ENCODE measurements at places on chromosomes 4 and X. TPM values are rescaled to one million over a fixed set of nuclear protein-coding genes. Genes with fewer than 3 reads are reported as not detected.
A peak's percentile ranks its signal among the peaks of the same experiment; 100 is the strongest.

Gene MAGEB10
- not detected for total RNA-seq

DNA sequence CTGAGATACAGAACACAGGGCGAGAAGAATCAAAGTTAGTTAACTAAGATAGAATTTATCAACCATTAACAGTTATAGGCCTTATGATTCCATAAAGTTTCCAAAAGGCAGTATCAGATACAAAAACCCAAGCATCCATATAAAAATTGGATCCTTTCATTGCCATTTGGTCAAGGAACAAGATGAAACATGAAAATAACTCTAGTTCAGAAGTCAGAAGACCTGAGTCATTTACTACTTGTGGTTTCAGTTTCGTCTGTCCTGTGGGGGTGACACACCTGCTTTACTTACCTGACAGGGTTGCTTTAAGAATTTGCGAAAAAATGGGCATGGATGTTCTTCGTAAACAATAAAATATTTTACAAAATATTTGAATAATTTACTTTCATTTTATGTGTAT lies 130.8 kb downstream of the ANAPC10 start:
- H3K4me3 ChIP-seq: no peak overlapping the region
- no peak for DNase-seq
- no peaks in the 10 kb centered on the region for H3K4me1 ChIP-seq
- no peaks in the 10 kb centered on the region for H3K27me3 ChIP-seq
- H3K27ac ChIP-seq: no peak overlapping the region

- peaks cover 12% of the 10 kb centered on the region for H3K36me3 ChIP-seq
- peak overlapping the region; percentile 17 for H3K27ac ChIP-seq
- no peak overlapping the region for H3K4me3 ChIP-seq
- no peaks in the 10 kb centered on the region for H3K27me3 ChIP-seq
- H3K4me1 ChIP-seq: peaks cover 40% of the 10 kb centered on the region
These were observed 572.0 kb downstream of the ADGRL3 start for GRCh38 chr4:61772126-61772525.

GRCh38 chr4:6885953-6886557 lies 23.6 kb upstream of the TBC1D14 start:
- H3K36me3 ChIP-seq: no peaks in the 10 kb centered on the region
- no peak overlapping the region for H3K4me3 ChIP-seq
- peak; percentile 34 for DNase-seq
- H3K27me3 ChIP-seq: no peaks in the 10 kb centered on the region
- H3K27ac ChIP-seq: 0 out of 2 replicates have a peak overlapping the region, but pooled peaks have one; percentile 26

GRCh38 chr4:185363251-185363650 lies 32.5 kb downstream of the LRP2BP start:
- no peak overlapping the region for H3K27ac ChIP-seq
- H3K4me1 ChIP-seq: peaks cover 6% of the 10 kb centered on the region
- DNase-seq: no peak
- no peaks in the 10 kb centered on the region for H3K27me3 ChIP-seq
- no peaks in the 10 kb centered on the region for H3K36me3 ChIP-seq

- no peak overlapping the region for H3K27ac ChIP-seq
- no peaks in the 10 kb centered on the region for H3K27me3 ChIP-seq
These were observed 97.0 kb upstream of the STOX2 start for GRCh38 chr4:183808097-183808456.

- no peak overlapping the region for H3K4me3 ChIP-seq
- peaks cover 12% of the 10 kb centered on the region for H3K4me1 ChIP-seq
- H3K27ac ChIP-seq: no peak overlapping the region
- no peak for DNase-seq
These were observed 36.8 kb downstream of the CC2D2A start for GRCh38 chr4:15506464-15506863.

- no peak overlapping the region for H3K4me3 ChIP-seq
- H3K27ac ChIP-seq: no peak overlapping the region
- no peak for DNase-seq
- H3K36me3 ChIP-seq: no peaks in the 10 kb centered on the region
- H3K4me1 ChIP-seq: no peaks in the 10 kb centered on the region
These were observed 277.2 kb downstream of the EPHA5 start for GRCh38 chr4:65393078-65393477.

Gene ERVMER34-1
- 30.9 TPM for total RNA-seq

DNA sequence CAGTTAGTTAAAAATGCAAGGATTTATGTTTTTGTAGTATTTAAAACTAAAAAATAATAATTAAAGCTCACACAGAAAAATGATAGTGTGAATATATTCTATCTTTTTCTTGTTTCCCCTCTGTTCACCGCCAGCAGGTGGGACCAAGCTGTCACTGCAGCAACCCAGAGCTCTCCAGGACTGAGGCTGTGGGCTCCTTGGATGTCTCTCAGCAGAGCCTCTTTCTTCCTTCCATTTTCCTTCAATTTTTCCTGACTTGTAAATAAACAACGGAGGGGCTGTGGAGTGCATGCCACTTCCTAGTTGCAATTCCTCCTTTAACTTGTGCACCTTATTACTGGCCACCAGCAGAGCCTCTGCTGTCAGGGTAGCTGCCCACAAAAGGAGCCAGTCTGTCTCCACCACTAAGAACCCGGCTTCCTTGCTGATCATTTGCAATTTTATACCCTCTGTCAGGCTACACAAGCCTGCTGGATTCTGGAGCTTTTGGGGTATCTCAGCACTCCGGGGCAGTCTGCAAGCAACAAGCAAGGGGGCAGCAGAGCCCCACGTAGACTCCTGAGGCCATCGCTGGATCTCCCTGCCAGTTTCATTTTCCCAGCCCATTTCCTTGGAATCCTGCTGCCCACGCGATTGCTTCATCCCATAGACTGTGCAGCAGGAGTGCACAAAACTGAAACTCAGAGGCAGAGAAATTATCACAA lies 1467.4 kb downstream of the C4orf33 start:
- peak; percentile 87 for DNase-seq
- H3K27me3 ChIP-seq: no peaks in the 10 kb centered on the region
- H3K4me1 ChIP-seq: peaks cover 13% of the 10 kb centered on the region
- no peak overlapping the region for H3K4me3 ChIP-seq

DNA sequence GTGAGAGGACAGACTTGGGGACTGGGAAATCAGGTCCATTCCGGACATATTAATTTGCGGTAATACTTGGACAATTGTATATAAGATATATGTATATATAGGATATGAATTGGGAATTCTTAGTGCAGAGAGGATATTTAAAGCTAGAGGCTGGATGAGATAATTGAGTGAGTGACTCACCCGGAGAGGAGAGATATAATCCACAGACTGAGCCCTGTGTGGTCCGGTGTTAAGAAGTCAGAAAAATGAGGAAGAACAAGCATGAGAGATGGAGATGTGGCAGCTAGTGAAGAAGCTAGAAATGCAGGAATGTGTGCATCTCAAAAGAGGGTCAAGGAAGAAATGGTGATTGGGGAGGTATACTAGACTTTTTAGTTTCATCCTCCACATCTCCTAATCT lies 336.2 kb downstream of the SLC7A11 start:
- no peak overlapping the region for H3K4me3 ChIP-seq
- H3K36me3 ChIP-seq: no peaks in the 10 kb centered on the region
- H3K27ac ChIP-seq: no peak overlapping the region
- H3K4me1 ChIP-seq: peaks cover 15% of the 10 kb centered on the region
- H3K27me3 ChIP-seq: no peaks in the 10 kb centered on the region
- no peak for DNase-seq

GRCh38 chr4:146791439-146791838 lies 152.7 kb downstream of the POU4F2 start:
- no peaks in the 10 kb centered on the region for H3K27me3 ChIP-seq
- no peaks in the 10 kb centered on the region for H3K4me1 ChIP-seq
- H3K4me3 ChIP-seq: no peak overlapping the region
- H3K36me3 ChIP-seq: no peaks in the 10 kb centered on the region
- H3K27ac ChIP-seq: no peak overlapping the region
- no peak for DNase-seq

Gene CT45A5
- not detected for total RNA-seq

GRCh38 chr4:48602222-48602621 lies 112.2 kb downstream of the ZAR1 start:
- H3K27ac ChIP-seq: no peak overlapping the region
- H3K4me3 ChIP-seq: no peak overlapping the region
- DNase-seq: no peak
- no peaks in the 10 kb centered on the region for H3K36me3 ChIP-seq

- DNase-seq: no peak
- no peaks in the 10 kb centered on the region for H3K4me1 ChIP-seq
- H3K36me3 ChIP-seq: no peaks in the 10 kb centered on the region
- H3K27ac ChIP-seq: no peak overlapping the region
- no peaks in the 10 kb centered on the region for H3K27me3 ChIP-seq
- H3K4me3 ChIP-seq: no peak overlapping the region
These were observed 1156.1 kb downstream of the FAT4 start for GRCh38 chr4:126470862-126471261.

Gene ABCG2
- total RNA-seq: 10.6 TPM

GRCh38 chr4:136927172-136927571 lies 605.1 kb downstream of the PCDH18 start:
- H3K4me3 ChIP-seq: no peak overlapping the region
- no peaks in the 10 kb centered on the region for H3K4me1 ChIP-seq
- no peaks in the 10 kb centered on the region for H3K36me3 ChIP-seq
- H3K27ac ChIP-seq: no peak overlapping the region

DNA sequence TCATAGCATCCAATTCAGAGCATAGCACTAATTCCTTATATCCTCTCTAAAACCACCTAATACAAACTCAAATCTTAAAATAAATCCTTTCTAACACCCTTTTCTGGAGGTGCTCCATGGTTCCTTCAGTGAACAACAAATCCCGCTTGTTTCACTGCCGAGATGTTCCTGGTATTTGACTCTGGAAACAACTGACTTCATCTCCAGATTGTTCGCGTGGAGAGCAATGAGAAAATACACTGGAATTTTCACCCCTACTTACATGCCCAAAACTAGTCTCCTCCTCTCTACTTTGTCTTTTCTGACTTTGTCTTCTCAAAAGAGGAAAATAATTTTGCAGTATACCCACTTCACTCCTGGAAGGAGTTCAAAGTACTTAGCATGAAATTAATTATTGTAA lies 129.0 kb downstream of the PLS3 start:
- no peaks in the 10 kb centered on the region for H3K36me3 ChIP-seq
- H3K27me3 ChIP-seq: no peaks in the 10 kb centered on the region
- peak overlapping the region; percentile 97 for H3K27ac ChIP-seq
- no peak for DNase-seq
- H3K4me3 ChIP-seq: no peak overlapping the region

Gene ZDHHC15
- total RNA-seq: 4.3 TPM

DNA sequence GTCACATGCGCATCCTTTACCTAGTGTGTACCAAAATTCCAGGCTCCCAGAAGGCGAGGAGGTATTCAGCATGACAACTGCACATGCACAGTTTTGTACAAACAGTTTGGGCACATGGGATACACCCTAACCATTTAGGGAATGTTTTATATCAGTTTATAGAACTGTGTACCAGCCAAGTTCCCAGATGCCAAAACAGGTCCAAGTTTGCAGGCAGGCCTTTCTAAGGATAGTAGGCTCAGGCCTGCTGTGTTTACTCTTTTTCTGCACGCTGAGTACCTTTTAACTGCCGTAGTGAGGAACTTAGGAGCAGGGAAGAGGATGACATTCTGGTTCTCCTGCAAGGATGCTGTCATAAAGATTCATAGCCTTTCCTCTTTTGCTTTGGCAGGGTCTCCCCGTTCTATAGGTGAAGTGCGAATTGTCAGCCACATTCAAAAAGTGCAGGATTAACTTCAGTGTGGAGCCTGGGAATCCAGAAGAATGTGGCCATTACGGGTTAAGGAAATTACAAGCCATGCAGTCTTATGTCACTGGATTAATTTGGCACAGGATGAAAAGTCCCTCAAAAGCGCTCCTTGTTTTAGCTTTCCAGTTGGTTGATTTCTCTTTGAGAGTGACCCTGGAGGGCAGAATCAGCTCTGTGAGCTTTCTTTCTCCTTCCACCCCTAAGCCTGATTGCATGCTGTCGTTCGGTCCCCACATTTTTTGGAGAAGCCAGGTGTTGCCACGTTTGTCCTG lies 259.8 kb downstream of the ARHGAP10 start:
- no peak for DNase-seq
- no peaks in the 10 kb centered on the region for H3K36me3 ChIP-seq
- no peak overlapping the region for H3K4me3 ChIP-seq

Gene CT45A2
- total RNA-seq: not detected

- DNase-seq: peak; percentile 47
- 0 out of 2 replicates have a peak overlapping the region, but pooled peaks have one; percentile 17 for H3K27ac ChIP-seq
- H3K36me3 ChIP-seq: no peaks in the 10 kb centered on the region
- no peaks in the 10 kb centered on the region for H3K27me3 ChIP-seq
- peaks cover 52% of the 10 kb centered on the region for H3K4me1 ChIP-seq
These were observed 14.5 kb downstream of the AFP start for GRCh38 chr4:73450398-73451004.

Gene BLOC1S4
- total RNA-seq: 35.2 TPM

DNA sequence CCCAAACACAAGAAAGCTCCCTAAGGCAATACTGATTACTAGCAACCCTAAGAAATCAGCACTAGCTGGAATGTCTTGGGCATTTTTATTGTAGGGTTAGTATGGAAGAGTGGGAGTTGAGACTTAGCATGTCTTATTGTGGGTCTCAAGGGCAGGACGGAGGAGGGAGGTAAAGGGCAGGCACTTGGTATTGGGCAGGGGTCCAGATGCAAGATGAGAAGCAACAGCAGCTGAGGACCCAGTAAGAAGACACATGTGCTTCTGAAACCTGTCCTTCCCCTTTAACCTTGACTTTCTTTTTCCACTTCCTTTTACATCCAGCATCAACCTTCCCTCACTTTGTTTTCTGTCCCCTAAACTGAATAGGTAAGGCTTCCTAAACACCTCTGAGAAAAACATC lies 37.4 kb downstream of the LARP7 start:
- H3K4me1 ChIP-seq: peaks cover 3% of the 10 kb centered on the region
- H3K36me3 ChIP-seq: no peaks in the 10 kb centered on the region
- H3K27me3 ChIP-seq: no peaks in the 10 kb centered on the region

Gene MAGEA3
- total RNA-seq: not detected

- DNase-seq: no peak
- H3K4me3 ChIP-seq: no peak overlapping the region
- H3K27me3 ChIP-seq: no peaks in the 10 kb centered on the region
These were observed 201.2 kb downstream of the CHIC2 start for GRCh38 chr4:53863158-53863557.

Gene TRIM75
- total RNA-seq: not detected

Gene SSX1
- total RNA-seq: not detected

DNA sequence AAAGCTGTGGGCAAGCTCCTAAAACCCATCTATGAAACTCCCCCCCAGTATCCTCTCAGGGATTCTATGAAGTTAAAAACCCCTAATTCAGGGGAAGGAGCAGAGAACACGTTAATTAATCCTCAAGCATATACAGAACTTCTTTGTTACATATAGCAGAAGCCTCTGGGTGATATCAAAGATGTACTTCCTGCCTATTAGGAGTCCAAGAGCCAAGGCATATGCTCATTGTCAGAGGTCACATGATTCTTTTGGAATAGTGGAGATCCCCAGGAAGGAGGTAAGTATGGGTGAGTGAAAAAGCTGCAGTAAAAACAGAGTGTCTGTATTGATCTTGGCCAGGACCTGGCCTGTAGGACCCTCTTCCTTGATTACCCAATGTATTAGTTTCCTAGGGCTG lies 2.9 kb upstream of the SPARCL1 start:
- H3K4me1 ChIP-seq: peaks cover 32% of the 10 kb centered on the region
- DNase-seq: no peak
- H3K36me3 ChIP-seq: no peaks in the 10 kb centered on the region
- no peak overlapping the region for H3K4me3 ChIP-seq
- H3K27me3 ChIP-seq: no peaks in the 10 kb centered on the region

- H3K27ac ChIP-seq: no peak overlapping the region
- no peak overlapping the region for H3K4me3 ChIP-seq
- no peaks in the 10 kb centered on the region for H3K36me3 ChIP-seq
- no peak for DNase-seq
- H3K27me3 ChIP-seq: no peaks in the 10 kb centered on the region
These were observed 26.2 kb downstream of the CHRNA9 start for GRCh38 chr4:40361338-40361737.

- H3K27me3 ChIP-seq: no peaks in the 10 kb centered on the region
- peaks cover 33% of the 10 kb centered on the region for H3K4me1 ChIP-seq
- no peak overlapping the region for H3K4me3 ChIP-seq
- peak overlapping the region; percentile 60 for H3K27ac ChIP-seq
- DNase-seq: no peak
These were observed 6.1 kb downstream of the TMPRSS11F start for GRCh38 chr4:68123525-68123924.
